Activated CD8-positive, alpha-beta memory T cell treated with anti-CD3 and anti-CD28 coated beads, Interleukin-2, amount 50 U/mL, for 48 hours (primary cell): ENCODE measurements at places on chromosomes 12 and 14.

DNA sequence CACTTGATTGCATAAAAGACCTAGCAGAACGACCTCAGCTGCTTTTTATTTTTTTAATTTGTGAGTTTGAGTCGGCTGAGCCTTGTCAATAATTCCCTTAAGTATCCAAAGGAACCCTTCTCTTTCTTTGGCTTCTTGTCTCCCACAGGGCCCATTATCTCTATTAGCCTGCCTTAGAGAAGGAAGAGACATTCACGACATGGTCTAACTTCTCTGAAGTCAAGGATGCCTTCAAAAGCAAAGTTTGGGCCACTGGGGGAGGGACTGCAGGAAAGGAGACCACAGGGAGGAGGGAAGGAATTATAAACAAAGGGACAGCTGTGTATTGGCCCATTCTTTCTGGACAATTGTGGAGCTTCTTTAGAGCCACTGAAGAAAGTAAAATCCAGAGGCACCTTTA lies 126.4 kb downstream of the BRMS1L start:
- no peak for DNase-seq

DNA sequence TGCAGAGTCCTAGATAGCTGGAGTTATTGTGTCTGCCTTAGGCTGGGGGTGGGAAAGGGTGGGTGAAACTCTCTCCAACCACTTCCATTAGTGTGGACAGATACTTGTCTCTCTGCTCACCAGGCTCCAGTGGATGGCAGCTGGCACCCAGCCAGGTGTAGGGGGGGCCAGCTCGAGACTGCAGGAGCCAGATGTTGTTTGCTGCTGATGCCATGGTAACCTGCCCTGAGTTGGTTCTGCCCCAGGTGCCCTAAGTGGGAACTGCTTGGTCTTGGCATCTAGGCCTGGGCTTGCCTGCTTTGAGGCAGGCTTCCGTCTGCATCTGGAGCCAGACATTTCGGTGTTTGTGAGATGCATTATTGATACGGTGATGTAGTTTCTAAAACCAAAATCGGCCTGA lies 82.2 kb downstream of the ADCK1 start:
- DNase-seq, result no peak

DNA sequence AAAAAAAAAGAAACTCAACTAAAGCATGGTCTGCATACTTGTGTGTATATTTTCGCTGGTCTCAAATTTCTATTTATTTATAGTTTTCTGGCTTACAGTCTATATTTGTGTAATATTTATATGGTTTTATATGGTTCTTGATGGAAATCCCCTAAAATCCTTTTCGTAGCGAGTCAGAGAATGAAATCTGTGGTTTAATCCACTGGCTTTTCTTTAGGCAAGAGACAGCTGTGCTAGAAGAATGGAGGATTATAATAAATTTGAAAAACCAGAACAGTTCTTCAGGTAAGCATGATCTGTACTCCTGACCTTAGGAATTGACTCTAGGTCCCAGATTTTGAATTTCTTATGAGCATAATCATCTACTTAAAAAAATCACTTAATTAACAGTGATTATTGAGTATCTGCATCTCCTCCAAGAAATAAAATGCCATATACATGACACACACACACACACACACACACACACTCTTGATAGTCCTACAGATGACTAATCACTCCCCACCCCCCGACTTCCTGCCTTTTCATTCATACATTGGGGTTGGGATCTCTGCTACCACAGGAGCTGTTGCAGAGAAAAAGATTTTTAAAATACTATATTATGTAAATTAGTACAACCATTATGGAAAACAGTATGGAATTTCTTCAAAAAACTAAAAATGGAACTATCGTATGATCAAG lies 113.4 kb downstream of the CRADD start:
- DNase-seq, result no peak

DNA sequence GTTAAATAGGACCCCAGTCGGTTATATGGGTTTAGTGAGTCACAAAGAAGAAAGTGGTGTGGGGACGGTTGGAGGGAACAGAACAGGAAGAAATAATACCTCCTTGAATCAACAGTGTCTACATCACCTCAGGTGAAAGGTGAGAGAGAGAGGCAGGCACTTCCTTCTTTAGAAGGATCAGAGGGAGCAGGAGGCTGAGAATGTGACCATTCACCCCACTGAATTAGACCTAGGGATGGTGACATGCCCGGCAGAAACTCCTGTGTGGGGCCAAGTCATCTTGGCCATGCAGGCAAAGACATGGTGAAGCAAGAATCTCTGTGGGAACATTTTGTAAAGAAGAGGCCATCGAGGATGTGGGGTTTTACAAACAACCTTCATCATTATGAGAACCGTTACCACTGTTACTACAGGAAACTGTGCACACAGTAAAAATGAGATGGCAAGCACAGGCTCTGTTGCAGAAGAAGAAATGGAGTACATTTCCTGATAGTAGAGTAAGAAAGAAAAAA lies 1196.9 kb downstream of the VRK1 start:
- DNase-seq, result no peak

DNA sequence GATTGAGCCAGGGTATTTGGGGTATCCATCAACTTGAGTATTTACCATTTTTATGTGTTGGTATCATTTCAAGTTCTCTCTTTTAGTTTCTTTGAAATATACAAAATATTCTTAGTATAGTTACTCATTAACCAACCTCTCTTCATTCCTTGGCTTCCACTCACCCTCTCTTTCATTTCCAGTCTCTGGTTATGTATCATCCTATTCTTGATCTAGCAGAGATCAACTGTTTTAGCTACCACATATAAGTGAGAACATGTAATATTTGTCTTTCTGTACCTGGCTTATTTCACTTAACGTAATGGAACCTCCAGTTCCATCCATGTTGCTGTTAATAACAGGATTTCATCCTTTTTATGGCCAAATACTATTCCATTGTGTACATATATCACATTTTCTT lies 86.9 kb downstream of the DACT1 start:
- no peak for DNase-seq
